NCI-H524 (cell line): ENCODE measurements at places on chromosomes 3 and 15.

DNA sequence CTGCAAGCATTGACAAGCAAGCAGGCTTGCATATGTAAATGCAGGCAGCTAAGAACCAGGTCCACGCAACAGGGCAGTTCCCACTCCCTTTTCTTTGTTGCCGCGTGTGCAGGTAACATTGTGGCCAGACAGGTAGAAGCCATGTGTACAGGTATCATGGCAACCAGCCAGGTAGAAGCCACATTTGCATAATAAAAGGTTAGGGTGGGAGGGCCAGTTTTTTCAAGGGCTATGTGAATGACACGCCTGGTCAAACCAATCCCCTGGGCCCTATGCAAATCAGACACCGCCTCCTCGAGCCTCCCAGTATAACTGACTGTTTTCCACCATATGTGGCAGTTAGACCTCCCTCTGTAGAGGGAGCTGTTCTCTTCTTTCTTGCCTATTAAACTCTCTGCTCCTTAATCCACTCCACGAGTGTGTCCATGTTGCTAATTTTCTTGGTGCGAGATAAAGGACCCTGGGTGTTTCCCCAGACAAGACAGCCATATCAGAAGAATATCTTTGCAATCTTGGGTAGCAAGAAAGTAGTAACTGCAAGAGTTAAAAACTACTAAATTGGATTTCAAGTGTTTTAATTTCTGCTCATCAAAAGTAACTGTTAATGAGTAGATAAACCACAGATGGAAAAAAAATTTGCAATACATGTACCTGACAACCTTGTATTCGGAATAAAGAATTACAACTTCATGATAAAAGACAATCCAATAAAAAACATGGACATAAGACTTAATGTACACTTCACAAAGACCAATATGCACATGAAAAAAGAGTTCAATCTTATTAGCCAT is 21.8 kb downstream of the PCOLCE2 start:
- peak; percentile 28 for DNase-seq

GRCh38 chr15:90113166-90113565 is 10.9 kb upstream of the IDH2 start:
- no peak for DNase-seq

- DNase-seq, result peak; percentile 100
These were observed 293.3 kb downstream of the MEX3B start for GRCh38 chr15:81752546-81752942.

DNA sequence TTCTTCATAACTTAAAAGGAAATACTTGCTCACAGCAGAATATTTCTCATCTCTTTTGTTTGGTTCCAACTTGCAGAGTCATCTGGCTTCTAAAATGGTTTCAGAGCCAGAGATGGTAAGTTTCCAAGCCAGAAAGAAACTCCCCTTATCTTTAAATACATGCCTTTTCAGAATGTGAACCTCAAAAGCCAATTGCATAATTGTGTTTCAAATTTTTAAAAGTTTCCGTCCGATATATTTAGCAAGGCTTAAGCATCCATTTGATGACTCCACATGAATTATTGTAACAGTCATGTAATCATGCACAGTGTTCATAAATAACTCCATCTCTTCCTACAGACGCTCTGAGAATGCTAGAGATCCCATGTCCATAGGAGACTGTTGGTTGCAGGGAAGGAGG is 40.6 kb upstream of the C3orf80 start:
- no peak for DNase-seq

DNA sequence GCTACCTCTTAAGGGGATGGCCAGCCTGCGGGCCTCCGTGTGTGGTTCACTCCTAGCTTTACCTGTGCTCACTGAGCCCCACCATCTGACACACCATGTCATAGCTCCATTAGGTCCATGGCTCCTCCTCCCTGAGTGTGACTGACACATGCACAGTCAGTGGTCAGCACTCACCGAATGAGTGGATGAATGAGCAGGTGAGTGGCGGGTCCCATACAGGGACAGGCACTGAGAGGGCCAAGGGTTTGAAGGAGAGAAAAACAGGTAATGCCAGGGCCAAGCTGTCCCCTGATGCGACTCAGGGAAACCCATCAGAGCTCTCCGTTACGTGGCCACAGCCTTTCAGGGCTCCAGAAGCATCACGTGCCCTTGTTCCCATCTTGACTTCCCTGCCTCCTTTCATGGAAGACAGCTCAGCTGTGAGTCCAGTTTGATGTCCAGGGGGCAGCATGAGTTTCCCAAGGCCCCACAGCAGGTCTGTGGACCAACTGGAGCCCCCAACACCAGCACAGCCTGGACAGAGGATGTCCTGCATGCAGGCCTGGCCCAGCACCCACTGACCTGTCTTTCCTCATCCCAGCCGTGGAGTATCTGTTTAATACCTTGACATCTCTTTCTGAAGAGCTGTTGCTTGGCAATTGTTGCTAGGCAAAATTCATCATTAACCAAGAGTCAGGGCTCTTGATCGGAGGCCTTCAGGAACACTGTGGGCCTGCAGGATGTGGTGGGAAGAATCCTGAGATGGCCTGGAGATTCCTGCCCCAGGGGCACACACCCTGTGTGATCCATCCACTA is 84.4 kb downstream of the PLXNA1 start:
- no peak for DNase-seq

GRCh38 chr15:66369773-66370651 is 13.5 kb upstream of the TIPIN start:
- peak; percentile 55 for DNase-seq

DNA sequence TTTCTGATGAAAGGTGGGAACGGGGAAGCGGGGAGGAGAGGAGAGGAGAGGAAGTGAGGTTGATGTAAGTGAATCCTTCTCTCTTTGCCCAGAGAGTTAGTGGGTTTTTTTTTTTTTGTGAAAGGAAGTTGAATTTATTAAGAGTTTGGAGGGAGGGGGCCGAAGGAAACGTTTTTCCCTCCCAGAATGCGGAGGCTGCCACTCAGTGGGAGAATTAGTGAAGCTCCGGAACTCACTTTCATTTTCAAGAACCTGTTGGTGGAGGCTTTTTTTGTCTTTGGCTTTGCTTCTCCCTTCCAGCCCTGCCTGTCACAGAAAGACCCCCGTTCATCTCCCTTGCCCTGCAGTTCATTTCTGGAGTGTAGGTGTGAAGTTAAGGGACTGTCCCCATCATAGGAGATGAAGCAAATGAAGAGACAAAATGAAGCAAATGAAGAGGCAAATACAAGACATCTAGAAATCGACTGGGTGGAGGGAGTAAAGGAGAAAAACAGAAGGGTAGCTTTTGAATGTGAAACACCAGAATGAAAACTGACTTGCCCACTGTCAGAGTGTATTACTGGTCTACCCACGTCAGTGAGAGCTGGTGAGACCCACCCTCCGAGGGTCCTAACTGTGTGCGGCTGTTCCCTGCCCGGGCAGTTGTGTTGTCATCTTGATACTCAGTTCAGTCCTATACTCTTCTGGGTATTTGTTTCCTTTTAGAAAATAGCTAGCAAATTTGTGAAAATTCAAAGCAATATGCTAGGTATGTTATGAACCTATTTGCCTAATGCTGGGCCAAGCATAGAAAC is 91.5 kb downstream of the ITPR1 start:
- no peak for DNase-seq

DNA sequence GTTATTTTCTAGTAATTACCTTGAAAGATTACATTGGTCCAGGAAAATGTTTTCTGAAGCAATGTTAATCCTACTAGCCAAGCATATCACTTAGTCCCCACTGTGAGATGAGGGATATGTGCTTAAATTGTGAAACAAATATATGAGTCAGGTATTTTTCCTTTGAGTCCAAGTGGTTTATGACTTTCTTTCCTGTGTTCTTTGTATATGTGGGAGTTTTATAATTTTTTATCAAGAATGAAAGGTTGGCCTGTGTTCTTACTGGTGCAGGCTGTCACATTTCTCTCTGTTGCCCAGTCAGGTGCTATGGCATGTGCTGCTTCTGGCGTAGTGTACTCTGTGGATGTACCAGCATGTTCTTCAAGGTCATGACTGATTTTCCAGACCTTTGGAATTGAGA is 147.4 kb downstream of the CMSS1 start:
- DNase-seq, result no peak

DNA sequence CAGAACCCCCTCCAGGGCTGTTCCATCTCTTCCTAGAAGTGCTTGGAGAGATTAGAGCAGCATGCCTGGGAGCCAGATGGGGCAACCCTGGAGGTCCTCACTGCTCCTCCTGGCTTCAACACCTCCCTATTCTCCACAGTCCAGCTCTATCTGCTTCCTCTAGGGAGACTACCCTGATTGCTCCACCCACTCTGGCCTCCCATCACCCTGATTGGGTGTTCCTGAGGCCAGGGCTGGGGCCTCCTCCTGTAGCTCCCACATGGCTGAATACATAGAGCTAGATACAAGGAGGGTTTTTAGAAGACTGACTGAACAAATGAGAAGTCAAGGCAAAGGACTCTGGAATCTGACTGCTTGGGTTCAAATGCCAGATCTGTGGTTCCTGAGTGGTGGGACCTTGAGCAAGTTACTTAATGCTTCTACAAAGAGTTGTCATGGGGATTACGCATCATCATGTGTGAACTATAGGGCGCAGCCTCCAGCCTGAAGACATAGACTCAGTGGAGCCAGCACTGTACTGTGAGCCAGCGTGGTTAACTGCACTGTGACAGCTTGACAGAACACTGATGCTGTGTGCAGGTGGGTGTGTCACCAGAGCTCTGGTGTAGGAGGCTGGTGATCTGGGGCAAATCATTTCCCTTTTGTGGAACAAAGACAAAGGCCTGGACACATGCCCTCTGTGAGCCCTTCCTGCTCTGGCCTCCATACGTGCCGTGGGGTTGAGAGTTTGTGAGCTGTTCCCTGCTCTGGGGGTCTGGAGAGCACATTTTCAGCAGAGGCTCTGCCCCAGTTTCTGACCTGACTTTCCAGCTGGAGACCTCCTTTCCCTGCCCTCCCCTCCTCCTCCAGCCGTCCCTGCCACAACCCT is 74.8 kb downstream of the SCN5A start:
- no peak for DNase-seq

GRCh38 chr3:193174140-193174539 is 66.9 kb upstream of the PLAAT1 start:
- no peak for DNase-seq

DNA sequence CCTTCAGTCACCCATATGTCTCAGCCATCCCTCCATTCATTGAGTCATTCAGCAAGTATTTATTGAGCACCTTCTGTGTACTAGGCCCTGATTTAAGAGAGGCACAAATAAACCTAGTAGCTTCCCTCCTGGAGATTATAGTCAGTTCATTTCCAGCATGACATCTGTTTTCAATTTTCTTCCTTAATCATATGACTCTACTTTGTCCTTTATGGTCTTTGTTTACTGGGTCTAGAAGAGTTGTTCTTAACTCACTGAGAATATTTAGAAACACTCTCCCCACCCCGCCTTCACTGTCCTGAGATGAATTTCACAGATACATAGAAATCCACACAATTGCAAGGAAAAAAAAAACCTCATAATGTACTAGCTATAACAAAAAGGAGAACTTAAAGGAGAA is 44.8 kb upstream of the ADAMTS9 start:
- no peak for DNase-seq

DNA sequence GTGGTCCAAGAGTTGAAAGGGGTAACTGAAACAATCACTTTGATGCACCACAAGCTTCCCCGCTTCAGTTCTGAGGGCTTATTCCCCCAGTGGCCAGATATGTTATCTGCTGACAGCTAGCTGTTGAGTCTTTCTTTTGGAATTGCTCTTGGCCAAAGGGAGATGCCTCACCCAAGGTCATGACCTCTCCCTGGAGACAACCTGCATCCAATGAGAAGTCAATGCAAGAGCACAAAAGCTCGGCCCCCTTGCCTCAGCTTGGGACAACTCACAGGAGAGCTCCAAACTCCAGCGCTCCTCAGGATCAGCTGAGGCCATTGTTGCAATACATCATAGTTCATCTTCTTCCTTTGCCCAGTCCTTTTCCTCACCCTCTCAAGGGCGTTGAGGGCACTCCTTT is 31.0 kb upstream of the THBS1 start:
- no peak for DNase-seq

DNA sequence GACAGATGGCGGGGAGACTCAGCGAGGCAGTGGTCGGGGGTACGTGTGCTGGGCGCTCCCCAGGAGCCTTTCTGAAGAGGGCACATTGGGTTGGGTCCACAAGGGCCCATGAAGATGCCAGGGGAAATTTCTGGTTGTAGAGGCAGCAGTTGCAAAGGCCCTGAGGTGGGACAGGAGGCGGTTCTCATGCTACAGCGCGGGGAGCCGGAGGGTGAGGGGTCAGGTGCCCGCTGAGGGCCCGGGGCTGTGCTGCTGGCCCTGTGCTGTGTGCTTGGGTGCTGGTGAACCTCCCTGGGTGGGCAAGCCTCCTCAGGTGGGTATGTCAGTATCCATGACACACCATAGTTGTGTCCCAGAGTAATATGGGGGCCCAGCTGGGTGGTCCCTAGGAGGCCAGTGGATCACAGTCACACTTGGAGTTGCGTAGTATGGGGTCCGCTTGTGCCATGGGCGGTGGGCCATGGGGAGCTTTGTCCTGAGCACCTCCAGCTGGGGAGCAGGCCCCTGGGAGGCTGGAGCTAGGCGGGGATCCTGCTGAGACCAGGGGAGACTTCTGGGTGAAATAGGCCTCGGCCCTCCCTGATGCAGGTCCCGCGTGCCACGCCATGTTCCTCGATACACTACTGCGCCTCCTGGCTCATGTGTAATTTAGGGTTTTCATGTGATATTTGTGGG is 44.3 kb downstream of the PLXNA1 start:
- no peak for DNase-seq

DNA sequence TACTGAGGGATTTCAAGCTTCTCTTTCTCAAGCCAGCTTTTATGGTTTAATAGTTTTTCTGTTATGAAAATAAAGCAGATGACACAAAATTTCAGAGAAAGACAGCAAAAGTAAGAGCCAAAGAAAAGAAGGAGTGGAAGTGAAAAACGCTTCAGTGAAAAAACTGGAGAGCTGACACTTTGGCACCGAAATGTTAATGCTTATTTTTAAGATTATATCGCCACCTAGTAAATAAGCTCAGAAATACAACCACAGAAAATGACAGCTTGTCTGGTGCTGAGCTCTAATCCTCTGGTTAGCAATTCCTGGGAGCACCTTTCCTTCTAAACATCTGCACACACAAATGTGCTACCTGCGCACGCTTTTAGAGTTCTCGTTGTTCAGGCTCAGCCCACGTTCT is 101.6 kb downstream of the ZPLD1 start:
- DNase-seq, result peak; percentile 89

DNA sequence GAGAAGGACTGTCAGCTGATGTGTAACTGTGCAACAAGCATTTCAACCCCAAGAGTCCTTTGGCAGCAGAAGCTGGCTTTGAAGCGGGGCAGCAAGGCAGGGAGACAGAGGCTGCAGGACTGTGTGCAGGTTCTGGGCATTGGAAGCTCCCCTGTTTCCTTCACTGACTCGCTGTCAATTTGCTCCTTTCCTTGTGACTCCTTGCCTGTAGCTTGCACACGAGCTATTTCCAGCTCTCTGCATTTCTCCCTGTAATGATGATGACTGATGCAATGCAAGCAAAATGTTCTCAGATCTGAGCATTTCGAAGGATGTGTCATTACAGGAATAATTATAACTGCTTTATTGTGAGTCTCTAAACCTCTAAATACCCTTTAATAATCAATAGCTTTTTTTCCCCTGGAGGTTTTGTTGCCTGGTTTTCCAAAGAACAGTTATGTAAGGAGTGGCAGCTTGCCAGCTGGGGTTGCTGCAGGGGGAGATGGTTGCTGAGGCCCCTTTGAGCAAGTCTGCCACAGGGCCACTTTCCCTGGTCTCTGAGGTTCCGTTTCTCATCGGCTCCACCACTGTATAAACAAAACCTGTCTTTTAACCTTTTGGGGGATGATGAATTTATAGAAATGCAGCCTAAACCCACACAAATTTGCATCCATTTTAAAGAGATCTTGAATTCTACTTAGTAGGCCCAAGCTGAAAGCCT is 2.8 kb downstream of the APOD start:
- DNase-seq, result no peak

GRCh38 chr3:36777424-36778218 is 13.3 kb upstream of the DCLK3 start:
- DNase-seq, result no peak

- DNase-seq, result no peak
These were observed 35.9 kb upstream of the SPRED1 start for GRCh38 chr15:38216763-38217162.
